Fibroblast of skin of left biceps (primary cell): ENCODE measurements at places on chromosomes 16 and 17.

DNA sequence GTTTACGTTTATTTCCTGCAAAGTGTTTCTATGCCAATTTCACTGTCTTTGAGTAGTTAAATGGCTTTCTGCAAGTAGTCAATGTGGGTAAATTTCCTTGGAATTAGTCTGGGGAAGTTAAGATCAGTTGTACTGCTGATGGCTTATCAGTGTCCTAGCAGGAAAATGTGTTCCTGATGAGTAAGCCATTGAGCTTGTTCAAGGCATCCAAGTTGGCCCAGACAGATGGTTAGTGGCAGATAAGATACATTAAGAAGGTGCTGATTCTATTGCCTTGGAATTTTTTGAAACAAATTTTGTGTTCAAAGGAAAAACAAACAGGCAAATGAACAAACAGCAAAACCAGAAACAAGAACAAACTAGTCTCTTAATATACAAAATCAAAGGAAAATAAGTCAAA is 258.4 kb downstream of the MAP2K6 start:
- DNase-seq, result no peak

DNA sequence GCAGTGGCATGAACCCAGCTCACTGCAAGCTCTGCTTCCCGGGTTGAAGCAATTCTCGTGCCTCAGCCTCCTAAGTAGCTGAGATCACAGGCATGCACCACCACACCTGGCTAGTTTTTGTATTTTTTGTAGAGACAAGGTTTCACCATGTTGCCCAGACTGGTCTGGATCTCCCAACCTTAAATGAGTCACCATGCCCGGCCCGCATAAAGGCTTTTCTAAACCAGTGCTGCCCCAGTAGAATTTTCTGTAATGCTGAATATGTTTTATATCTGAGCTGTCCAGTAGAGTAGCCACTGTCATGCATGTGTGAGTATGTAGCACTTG is 36.9 kb upstream of the WSB1 start:
- DNase-seq, result no peak

GRCh38 chr17:77365584-77366186 is 224.9 kb downstream of the SEC14L1 start:
- no peak for DNase-seq

DNA sequence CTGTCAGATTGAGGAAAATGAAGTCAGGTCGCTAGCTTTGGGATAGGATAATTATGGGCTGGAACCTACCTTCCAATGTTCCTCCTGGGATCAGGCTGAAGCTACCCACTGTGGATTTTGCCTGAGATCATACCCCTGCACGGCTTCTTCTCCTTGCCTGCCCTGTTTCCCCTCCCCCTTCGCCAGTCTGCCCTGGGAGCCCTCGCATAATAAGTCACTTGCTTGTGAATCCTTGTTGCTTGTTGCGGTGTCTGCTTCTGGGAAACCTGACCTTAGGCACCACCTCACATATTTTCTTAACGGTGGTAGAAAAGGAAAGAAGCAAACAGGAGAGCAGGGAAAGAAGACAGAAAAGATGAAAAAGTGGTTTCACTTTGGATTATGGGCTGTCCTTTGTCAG is 13.3 kb upstream of the PMP22 start:
- DNase-seq, result no peak

- no peak for DNase-seq
Observed at GRCh38 chr16:67019171-67019570, 9.8 kb upstream of the CBFB start.
